Fibroblast of the aortic adventitia (primary cell): ENCODE measurements at places on chromosomes 1 and 21.

GRCh38 chr1:44460107-44460882 lies 55.2 kb downstream of the RNF220 start:
- DNase-seq: no peak

GRCh38 chr1:6271554-6271953 lies 10.7 kb upstream of the GPR153 start:
- DNase-seq: no peak

DNA sequence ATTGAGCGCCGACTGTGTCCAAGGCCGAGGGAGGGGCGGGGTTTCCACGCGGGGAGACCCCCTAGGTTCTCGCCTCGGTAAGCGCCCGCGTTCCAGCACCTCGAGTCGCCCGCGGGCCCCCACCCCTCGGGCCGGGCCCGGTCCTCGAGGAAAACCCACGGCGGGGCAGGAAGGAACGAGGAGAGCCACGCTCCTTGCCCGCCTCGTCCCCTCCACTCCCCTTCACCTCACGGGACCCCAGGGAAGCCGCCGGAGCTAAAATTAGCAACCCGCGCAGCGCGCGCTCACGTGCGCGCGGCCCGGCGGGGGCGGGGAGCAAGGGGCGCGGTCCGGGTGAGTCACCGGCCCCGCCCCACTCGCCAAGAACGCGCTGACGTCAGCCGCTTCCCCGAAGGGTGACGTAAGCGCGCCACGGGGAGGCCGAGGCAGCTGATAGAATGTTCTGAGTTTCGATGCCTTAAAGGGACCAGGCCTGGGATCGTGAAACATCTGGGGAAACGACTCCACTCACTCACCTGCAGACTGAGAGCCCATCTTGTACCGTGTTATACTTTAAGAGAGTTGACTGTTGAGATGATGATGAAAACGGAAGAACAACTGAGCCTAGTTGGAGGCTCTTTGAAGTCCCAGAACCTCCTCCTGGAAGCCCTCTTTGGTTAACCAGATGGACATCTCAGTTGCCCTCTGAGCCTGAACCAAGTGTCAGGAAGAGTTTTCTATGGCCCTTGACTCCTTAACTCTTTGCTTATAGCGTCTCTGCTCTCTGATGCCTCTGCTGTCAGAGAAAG lies 49.7 kb upstream of the ATF3 start:
- DNase-seq: peak; percentile 92

GRCh38 chr1:66206563-66207144 lies 327.3 kb upstream of the SGIP1 start:
- DNase-seq: no peak
